ENCODE measurements at places on chromosomes 2 and 18. TPM values are rescaled to one million over a fixed set of nuclear protein-coding genes. Genes with fewer than 3 reads are reported as not detected.

Gene IL37
- not detected for total RNA-seq

Gene CAPN14
- 0.82 TPM for total RNA-seq

DNA sequence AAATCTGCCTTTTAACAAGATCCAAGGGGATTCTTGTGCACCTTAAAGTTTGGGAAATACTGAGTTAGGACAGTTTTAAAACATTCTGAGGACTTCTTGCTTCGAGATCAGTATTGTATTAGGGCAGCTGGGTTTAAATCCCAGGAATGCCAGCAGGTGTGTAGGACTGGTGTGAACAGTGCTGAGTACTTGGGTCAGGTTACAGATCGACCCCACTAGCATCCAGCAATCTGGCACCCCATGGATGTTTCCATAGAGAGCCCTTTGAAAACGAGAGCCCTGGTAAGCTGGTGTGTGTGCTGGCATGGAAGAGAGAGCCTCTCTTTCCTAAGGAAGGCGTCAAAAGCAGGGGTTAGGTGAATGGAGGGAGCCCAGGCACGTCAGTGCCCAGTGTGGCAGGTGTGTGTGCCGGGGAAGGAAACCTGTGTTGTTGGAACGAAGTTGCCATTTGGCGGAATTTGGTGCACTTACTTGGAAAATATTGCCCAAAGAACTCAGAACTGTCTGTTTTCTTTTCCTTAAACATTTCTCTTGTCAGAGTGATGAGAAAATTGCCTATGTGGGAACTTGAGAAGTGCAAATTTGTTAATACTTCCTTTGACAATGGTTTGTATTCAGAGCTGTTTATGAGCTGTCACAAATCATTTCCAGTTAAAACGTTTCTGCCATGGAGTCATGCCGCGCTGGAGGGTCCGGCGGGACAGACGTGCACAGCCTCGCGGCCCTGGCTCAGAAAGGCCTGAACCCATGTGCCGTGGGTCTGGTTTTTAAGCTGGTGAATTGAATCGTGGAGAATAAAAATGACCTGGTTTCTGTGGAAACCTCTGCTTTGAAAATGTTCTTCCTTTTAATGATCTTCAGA is 38.1 kb downstream of the LDLRAD4 start:
- no peak for DNase-seq

- no peak for DNase-seq
These were observed 679.1 kb upstream of the CDH2 start for GRCh38 chr18:28855989-28856388.

- DNase-seq: no peak
These were observed 109.5 kb downstream of the FMNL2 start for GRCh38 chr2:152444448-152444847.

GRCh38 chr2:8538931-8539621 is 142.8 kb upstream of the ID2 start:
- DNase-seq: no peak

DNA sequence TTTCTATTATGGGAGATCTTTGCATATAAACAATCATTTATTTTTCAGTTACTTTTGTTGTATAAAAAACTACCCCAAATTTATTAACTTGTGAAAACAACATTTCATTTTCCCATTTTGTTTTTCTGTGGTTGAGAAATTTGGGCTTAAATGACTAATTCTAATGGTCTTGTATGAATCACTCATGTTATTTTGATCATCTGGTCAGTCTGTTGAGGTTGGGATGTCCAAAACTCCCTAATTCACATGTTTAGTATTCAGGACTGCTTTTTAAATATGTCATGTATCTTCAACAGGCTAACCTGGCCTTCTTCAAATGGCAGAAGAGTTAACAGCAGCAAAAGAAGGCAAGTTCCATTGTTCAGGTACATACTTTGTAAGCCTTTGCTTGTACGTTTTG is 788.1 kb downstream of the TRIB2 start:
- no peak for DNase-seq
